ENCODE measurements at places on chromosomes 5 and 9.

DNA sequence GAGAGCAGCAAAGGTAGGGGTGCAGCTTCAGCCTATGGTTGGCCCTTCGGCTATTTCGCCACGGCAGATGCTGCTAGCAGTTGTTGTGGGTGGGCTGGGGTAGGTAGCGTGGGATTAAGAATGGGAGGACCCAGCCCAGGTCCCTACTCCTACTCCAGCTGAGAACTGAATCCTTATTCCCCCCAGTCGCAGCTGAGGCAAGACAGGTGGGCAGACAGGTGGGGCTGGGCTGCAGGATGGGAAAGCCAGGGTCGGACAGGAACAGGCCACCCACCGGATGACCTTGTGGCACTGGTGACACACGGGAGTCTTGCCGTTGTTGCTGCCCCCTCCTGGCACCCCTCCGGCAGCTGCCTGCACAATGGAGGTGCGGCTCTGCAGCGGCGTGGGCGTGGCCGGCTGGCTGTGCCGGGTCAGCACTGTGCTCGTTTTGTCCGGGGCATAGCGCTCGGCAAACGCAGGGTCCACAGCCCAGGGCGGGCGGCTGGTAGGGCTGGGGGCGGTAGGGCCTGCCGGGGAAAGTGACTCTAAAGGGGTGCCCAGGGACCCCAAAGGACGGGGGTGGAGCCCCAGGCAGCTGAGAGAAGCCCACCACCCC is 8.2 kb downstream of the PDLIM7 start:
- DNase-seq = no peak

DNA sequence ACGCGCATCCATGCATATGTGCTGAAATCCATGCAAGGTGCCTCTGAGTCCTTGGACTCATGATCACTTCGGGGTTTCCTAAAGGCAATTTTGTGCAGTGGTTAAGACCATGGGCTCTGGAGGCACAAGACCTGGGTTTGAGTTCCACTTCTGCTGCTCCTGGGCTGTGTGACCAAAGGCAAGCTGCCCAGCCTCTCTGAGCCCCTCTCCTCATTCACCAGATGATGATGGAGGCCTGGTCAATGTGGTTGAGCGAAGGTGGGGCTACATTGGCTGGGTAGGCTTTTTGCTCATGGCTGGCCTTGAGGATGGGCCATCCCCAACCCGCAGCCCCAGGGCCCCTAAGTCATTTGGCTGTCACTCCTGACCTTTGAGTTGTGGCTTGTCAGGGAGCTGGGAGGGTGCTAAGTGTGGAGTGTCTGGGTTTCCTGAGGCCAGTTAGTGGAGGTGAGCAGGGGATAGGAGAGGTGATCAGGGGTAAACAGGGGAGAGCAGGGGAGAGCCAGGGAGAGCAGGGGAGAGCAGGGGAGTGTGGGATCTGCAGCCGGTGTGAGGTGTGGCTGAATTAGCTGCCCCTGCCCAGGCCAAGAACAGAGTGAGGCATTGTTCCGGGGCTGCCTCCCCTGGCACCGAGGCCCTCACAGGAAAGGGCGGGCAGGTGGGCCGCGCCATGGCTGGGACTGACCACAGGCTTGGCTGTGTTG is 64.6 kb upstream of the SYNPO start:
- DNase-seq = no peak

GRCh38 chr9:76223749-76224340 is 170.4 kb downstream of the RFK start:
- no peak for DNase-seq

GRCh38 chr5:158226496-158226895 is 367.6 kb upstream of the CLINT1 start:
- no peak for DNase-seq

DNA sequence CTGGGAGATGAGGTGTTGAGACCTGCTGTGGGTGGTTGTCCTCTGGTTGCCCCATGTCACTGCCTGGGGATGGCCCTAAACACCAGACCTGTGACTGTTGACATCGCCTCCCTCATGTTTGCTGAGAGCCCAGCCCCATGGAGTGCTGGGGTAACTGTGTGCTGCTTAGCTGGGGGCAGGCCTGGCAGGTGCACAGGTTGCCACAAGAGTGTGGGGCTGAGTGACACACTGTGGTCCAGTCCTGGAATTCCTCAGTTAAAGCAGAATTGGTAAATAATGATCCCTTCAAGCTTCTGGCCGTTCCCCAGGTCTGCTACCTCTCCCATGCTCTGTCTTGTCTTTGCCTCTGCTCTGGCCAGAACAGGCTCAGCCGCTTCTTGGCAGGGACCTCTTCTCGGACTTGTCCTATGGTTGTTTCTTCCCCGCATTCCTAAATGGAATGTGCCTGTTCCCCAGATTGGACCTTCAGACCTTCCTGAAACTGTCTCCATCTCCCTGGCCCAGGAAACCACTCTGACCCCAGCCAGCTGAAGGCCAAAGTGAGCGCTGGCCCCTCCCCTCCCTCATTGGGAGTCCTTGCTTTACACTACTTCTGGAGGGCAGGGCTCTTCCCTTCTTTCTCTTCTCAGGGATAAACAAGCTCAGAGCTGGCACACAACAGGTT is 61.2 kb upstream of the PITX1 start:
- no peak for DNase-seq

DNA sequence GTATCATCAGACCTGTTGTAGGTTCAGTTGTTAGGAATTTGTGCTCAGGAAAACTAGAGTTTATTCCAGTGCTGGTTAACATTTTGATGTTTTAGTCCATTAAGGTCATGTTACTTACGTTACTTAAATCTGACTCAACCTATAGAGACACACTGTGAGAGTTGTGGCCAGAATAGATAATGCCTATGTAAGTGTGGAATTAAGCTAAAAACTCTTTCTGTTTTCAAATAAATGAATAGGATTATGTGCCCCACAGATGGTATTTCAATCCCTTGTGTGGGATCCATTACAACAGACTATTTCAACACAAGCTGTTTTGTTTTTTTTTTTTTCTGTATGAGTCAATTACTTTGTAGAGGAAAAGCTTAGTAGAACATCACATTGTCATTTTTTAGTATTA is 68.1 kb downstream of the MEGF10 start:
- DNase-seq = no peak

- DNase-seq = no peak
These were observed 96.2 kb downstream of the C9orf50 start for GRCh38 chr9:129524582-129525270.

DNA sequence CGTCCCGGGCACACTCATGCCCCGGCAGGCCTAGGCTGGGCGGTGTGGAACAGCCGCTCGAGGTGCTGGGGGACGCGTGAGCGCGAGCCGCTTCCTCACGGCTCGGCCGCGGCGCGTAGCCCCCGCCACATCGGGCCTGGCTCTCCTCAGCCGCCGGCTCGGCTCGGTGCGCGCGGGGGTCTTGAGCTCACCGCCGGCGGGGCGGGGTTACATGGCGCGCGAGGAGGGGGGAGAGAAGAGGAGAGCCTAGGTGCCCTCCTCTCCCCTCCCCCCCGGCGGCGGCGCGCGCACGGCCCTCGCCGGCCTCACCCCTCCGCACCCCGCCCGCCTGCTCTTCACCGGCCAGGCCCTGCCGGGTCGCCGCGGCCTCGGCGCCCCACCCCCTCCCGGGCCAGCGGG is 7.7 kb downstream of the RANBP6 start:
- DNase-seq = peak; percentile 81

DNA sequence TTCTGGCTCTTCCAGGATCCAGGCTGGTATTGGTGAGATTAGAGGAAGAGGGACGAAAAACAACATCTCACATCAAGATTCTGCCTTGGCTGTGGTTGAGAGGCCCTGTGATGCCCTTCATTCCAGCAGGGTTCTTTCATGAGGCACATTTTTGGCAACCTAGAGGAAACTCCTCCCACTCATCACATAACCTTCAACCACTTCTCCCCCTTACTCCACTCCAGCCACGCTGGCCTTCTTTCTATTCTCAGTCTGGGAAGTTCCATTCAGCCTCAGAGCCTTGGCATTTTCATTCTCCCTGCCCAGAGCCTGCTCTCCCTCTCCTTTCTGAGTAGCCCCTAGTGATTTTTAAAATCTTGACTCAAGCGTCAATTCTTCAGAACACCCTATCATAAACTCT is 337.5 kb downstream of the ZSWIM6 start:
- no peak for DNase-seq

GRCh38 chr9:74557571-74557970 is 60.4 kb downstream of the RORB start:
- no peak for DNase-seq

DNA sequence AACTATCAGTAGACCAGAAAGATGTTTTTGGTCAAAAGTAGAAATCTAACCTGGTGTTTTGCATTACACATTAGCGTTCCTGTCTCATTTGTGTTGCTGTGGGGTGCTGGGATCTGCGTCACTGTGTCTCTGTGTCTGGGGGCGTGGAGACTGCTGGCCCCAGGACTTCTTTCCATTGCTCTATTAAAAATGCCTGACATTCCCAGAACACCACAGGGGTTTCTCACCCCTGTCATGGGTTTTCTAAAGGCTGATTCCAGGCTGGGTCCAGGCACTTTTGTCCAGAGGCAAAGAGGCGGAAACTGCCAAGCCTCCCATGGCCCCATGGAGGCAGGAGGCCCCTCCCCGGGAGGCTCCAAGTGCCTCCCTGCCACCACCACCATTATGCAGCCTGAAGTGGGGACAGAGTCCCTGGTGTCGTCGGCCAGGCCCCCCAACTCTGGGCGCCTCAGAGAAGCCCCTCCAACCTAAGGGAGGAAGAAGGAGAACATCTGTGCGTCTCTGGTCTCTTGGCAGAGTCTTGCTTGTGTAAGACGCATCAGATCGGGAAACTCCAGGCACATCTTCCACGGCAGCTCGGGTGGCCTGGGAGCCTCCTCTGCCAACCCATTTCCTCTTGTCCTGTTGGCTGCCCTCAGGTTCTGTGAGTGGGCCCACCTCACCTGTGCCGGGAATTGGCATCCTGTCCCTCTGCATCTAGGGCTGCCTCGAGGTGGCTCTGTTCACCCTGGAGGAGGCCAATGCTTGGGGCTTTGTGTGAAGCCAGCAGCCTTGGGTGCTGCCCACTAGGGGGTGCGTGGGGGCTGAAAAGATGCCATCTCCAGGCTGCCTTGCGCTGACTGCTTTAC is 13.8 kb upstream of the PLEKHG4B start:
- peak; percentile 51 for DNase-seq

- DNase-seq = no peak
These were observed 175.9 kb upstream of the MAP3K1 start for GRCh38 chr5:56639476-56639875.

- no peak for DNase-seq
These were observed 18.0 kb upstream of the CXCL14 start for GRCh38 chr5:135596788-135597187.

- no peak for DNase-seq
These were observed 124.5 kb downstream of the CDH12 start for GRCh38 chr5:22728610-22729009.

- no peak for DNase-seq
These were observed 41.7 kb downstream of the PIK3R1 start for GRCh38 chr5:68257210-68257609.

- no peak for DNase-seq
These were observed 624.1 kb downstream of the ISL1 start for GRCh38 chr5:52007230-52007858.

- no peak for DNase-seq
These were observed 6.5 kb downstream of the TBC1D2 start for GRCh38 chr9:98248737-98249474.

DNA sequence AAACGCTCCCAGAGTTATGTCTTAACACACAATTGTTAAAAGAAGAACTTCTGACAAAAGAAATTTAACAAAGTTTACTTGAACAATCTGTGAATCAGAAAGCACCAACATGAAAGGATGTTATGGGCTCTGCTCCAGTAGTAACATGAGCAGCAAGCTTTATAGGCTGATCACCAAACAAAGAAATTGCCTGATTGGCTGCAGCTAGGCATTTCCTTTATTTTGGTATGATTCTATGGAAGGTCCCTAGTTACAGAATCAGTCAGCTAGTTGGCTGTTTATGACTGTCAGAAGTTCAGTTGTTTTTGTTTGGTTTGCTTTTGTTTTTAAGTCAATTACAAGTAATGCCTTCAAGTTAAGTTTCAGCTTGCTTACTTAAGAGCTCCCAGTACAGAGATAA is 102.4 kb upstream of the SMC2 start:
- DNase-seq = no peak

- DNase-seq = no peak
These were observed 47.4 kb downstream of the SLC28A3 start for GRCh38 chr9:84293001-84293798.

- no peak for DNase-seq
These were observed 21.0 kb downstream of the RMI1 start for GRCh38 chr9:84001621-84002020.

DNA sequence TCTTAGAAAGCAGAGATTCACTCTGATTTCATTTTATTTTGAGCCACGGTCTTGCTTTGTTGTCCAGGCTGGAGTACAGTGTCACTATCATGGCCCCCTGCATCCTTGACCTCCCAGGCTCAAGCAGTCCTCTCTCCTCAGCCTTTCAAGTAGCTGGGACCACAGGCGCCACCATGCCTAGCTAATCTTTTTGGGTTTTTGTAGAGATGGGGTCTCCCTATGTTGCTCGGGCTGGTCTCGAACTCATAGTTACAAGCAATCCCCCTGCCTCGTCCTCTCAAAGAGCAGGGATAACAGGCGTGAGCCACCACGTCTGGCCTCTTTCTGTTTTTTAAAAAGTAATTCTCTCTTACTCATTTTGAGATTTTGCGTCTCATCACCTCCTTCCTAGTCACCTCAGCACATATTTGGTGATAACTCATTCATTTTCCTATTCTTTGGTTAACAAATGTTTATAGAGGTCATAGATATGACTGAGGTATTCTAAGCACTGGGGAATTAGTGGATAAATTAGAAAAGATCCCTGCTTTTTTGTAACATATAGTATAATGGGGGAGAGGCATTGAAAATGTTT is 10.8 kb upstream of the DCP2 start:
- peak; percentile 43 for DNase-seq

- DNase-seq = no peak
These were observed 72.4 kb upstream of the TLX3 start for GRCh38 chr5:171236651-171237050.

DNA sequence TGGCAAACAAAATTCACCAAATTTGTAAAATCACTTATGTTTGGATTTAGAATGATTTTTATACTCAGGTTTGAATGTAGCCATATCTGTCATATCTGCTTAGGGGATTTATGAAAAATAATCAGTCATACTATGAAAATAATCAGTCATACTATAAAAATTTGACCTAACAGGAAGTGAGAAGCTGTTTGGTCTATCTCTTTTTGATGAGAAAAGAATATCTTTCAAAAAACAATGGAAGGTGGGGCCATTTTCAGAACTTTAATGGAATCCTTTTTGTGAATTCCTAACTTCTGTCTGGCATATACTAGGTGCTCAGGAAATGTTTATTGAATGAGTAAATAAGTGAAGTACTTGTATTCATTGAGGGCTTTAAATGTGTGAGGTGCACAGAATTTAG is 70.1 kb downstream of the CWC27 start:
- DNase-seq = no peak

- DNase-seq = no peak
These were observed 9.7 kb downstream of the FGFR4 start for GRCh38 chr5:177096162-177097015.

DNA sequence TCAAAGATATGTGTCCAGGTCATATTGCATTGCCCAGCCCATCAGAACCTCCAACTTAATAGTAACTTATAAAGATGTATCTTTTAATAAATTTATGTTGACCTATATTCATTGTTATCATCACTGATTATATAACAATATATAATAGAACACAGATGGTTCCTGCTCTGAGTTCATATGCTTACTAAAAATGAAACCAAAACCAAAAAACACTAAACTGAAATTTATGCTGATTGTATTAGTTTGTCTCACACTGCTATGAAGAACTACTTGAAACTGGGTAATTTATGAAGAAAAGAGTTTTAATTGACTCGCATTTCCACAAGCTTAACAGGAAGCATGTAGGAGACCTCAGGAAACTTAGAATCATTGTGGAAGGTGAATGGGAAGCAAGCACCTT is 462.5 kb upstream of the TYRP1 start:
- DNase-seq = no peak
